ENCODE measurements at places on chromosomes 13 and 19.

DNA sequence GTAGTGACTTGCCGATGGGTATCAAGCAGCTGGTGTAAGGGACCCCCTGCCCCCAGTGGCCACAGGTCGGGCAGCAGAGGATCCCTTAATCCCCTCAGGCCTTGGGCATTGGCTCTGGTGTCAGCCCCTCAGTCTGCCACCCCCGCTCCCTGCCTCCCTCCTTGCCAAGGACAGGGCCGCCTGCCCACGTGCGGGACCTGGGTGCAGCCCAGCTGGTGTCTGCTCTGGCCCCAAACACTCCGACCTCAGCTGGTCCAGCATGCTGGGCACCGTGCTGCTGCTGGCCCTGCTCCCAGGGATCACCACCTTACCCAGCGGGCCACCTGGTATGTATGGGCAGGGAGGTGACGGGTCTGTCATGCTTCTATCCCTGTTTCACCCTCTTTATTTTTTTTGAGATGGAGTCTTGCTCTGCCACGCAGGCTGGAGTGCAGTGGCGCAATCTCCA lies at the start of gene TGFBR3L:
Gene TGFBR3L (plus strand): TSS at position 233 of the 448 bp plus-strand sequence.
- DNase-seq = no peak

GRCh38 chr19:46573679-46574498 lies 27.2 kb upstream of the CALM3 start:
- DNase-seq = no peak

DNA sequence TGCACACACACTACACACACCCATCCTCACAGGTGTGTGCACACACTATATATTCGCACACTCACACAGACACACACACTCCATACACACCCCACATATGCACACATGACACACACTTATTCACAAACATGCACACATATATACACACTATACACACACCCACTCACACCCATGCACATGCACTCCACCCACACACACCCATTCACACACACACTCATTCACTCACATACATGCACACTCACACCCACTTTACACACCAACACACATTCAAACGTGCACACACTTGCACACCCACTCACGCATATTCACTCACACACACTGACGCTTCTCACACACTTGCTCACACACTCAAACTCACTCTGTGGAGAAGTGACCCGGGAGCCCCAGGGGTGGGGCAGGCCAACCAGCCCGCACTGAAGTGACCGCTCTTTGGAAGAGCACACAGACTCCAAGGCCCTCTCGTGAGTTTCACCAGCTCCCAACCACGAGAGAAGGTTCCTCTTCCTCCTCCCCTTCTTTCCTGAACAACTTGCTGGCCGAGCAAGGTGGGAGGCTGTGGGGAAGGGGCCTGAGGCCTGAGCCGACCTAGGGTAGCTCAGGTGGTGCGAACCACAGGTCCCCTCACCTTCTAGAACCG lies 86.1 kb upstream of the TM9SF2 start:
- no peak for DNase-seq

- no peak for DNase-seq
Observed at GRCh38 chr13:78198821-78199220, 280.2 kb upstream of the EDNRB start.

DNA sequence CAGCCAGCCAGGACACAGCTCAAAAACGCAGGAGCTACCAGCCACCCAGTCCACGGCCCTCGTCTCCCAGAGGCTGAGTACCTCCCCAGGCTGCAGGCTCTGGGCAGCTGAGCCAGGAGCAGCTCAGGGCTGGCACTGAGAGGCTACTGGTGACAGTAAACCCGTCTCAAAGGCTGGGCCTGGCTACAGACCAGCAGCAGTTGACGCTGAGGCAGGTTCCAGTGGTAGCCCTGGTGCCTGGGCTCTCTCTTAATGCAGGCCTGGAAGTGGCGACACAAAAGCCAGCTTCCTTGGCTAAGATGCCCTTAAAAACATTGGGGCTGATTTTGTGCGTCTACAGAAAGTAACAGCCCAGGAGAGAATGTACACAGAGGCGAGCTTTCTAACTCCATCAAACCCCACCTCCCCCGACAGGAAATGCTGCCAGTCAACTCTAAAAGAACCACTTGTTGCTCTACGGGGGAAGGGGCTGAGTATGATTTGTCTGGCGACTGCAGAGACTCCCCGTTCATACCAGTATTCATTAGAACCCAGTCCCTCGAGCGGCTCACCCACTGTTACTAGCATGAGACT lies 126.3 kb downstream of the STK24 start:
- DNase-seq = no peak

- peak; percentile 2 for DNase-seq
Observed at GRCh38 chr13:28117689-28118377, 17.5 kb upstream of the FLT3 start.

- DNase-seq = no peak
Observed at GRCh38 chr13:31093145-31093885, 68.4 kb downstream of the HSPH1 start.

GRCh38 chr19:54307389-54308020 lies 5.5 kb downstream of the LILRA5 start:
- DNase-seq = no peak

DNA sequence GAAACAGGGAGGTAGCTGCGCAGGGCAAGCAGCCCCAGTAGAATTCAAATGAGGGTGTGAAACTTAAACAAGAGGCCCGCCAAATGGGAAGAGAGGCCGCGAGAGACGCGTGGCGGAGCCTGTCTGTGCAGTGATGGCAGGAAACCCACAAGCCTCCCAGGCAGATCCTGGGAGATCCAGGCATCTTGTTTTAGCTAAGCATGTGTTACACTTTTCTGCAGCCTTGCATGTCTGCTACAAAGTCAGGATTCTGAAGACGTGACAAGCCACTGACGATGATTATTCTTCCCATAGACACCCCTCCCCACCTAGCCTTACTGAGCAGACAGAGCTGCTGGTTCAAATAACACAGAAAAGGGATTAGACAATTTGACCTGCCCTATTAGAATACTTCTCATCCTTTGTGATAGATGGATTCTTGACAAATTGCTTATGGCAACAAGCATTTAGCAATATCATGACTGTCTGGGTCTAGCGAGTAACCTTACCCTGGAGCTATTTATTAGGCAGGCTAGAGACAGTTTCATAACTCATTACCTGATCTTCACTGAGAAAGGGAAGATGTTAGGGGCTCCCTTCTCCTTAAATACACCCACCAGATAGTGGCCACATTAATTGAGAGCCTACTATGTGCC lies 185.2 kb upstream of the IRS2 start:
- no peak for DNase-seq

GRCh38 chr13:52644108-52644507 lies 1.9 kb downstream of the HNRNPA1L2 start:
- no peak for DNase-seq

- no peak for DNase-seq
Observed at GRCh38 chr13:112759827-112760226, 70.0 kb downstream of the ATP11A start.

GRCh38 chr19:38172001-38172400 lies 52.0 kb downstream of the DPF1 start:
- DNase-seq = no peak

DNA sequence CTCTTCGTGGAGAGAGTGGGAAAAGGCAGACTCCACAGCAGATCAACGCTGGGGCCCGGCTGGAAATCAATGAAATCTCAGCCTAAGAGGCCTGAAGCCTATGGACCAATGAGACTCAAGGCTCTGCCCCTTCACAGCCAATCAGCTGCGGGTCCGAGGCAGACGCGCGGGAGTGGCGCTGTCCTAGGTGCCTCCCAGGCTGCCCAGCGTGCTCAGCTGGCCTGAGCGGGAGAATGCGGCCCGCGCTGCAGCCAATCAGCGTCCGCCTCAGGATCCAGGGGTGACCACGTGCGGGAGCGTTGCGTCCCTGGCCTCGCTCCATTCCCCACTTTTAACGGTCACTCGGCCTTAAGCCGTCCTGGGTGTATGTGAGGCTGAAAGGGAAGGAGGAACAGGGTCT lies at the start of gene ZBTB32:
Gene ZBTB32 (plus strand): TSS at position 341 of the 400 bp plus-strand sequence. CDS start 10,069 bp downstream, outside the sequence.
- no peak for DNase-seq

GRCh38 chr13:39685652-39686051 lies 30.2 kb downstream of the COG6 start:
- no peak for DNase-seq

GRCh38 chr13:52003541-52003940 lies 7.7 kb downstream of the ATP7B start:
- DNase-seq = no peak

- DNase-seq = peak; percentile 89
Observed at GRCh38 chr13:112733112-112733511, 43.3 kb downstream of the ATP11A start.

DNA sequence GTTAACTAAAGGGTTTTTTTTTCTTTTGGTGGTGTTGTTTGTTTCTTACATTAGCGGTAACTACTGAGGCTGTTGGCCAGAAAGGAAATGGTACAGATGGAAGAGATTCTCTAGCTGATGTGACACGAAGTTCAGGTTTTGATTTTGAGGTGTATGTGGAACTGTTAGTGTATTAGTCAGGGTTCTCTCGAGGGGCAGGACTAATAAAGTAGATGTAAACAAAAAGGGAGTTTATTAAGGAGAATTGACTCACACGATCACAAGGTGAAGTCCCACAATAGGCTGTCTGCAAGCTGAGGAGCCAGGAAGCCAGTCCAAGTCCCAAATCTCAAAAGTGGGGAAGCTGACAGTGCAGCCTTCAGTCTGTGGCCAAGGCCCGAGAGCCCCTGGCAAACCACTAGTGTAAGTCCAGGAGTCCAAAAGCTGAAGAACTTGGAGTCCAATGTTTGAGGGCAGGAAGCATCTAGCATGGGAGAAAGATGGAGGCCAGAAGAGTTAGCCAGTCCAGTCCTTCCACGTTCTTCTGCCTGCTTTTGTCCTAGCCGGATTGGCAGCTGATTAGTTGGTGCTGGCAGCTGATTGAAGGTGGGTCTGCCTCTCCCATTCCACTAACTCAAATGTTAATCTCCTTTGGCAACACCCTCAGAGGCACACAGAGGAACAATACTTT lies 577.6 kb downstream of the EFNB2 start:
- no peak for DNase-seq

- DNase-seq = no peak
Observed at GRCh38 chr13:41970918-41971317, 10.0 kb upstream of the VWA8 start.

GRCh38 chr13:57918913-57919312 lies 287.4 kb downstream of the PCDH17 start:
- no peak for DNase-seq

DNA sequence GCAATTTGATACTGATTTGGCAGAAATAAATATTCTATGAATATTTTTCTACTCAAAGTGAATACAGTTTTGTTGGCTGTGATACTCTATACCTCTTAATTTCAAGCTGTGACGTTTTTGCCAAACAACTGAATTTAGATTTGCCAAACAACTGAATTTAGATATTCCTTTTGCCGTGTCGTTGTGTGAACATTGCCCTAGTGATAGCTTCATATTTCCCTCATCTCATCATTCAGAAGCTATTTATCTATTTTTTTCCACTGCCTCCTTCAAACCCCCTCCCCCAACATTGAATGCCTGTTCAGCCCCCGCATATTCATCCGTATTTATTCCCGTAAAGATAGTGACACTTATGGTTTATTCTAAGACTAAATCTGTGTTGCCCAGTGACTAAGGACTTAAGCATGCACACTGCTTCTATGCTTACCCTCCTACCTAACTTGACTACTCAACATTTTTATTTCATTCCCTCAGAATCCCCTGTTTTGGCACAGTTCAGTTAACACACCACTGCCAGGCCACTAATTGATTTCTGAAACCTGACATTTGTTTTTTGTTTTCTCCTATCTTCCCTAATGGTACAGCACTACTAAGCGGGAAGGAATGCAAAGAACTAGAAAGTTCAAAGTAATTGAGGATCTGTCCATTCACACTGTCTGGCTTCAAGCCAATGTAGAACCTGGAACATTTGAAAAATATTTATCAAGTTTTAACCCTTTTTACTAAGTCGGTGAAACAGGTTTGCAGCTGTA lies 2.8 kb upstream of the KLF5 start:
- DNase-seq = peak; percentile 62

GRCh38 chr19:36489920-36490415 lies 607 bp upstream of the ZNF566 start:
- peak; percentile 100 for DNase-seq

DNA sequence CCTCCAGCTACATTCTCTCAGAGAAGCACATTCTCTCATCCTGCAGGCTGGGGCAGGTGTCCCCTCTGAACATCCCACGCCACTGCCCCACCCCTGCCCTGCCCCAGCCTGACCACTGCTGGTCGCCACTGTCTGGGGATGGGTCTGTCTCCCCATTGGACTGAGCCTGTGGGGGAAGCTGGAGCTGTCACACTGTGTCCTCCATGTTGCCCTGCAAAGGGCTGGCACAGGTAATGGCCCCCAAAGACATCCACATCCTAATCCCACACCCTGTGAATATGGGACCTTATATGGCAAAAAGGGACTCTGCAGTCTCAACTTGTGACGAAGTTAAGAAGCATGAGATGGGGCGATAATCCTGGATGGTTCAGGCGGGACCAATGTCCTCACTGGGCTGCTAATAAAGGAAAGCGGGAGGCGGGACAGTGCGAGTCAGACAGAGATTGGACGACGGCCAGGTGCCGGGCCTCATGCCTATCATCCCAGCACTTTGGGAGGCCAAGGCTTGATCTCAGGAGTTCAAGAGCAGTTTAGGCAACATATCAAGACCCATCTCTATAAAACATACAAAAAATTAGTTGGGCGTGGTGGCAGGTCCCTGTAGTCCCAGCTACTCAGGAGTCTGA lies 9.1 kb downstream of the AP2S1 start:
- no peak for DNase-seq

GRCh38 chr13:62839338-62839737 lies 1423.7 kb upstream of the PCDH20 start:
- no peak for DNase-seq

GRCh38 chr13:112976526-112976925 lies 7.5 kb downstream of the MCF2L start:
- no peak for DNase-seq

GRCh38 chr19:42075616-42076379 lies at the start of gene ZNF574:
ZNF574 (plus strand) TSS chr19:42076166; CDS start chr19:42078607, 2,441 bp downstream.
- DNase-seq = peak; percentile 99

DNA sequence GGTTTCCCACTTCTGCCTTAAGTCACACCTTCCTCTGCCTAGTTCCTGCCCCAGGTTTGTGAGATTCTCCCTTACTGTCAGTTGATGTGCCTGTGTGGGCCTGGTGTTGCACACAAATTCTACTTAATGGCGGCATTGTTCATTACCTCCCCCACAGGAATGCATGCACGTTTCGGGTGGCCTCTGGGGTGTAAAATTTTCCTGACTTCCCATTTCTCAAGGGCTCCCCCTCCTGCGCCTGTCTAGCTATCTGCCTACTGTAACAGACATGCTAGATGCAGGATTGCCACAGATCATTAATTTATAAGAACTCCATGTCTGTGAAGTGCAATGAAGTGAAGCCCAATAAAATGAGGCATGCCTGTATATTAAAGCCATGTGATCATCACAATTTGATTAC lies 1466.3 kb downstream of the PCDH9 start:
- no peak for DNase-seq

GRCh38 chr19:39254531-39255345 lies 6.1 kb upstream of the IFNL4 start:
- DNase-seq = no peak

GRCh38 chr13:21759463-21759862 lies 88.6 kb downstream of the FGF9 start:
- DNase-seq = no peak

GRCh38 chr19:12485052-12485416 lies 418 bp upstream of the ZNF709 start:
- DNase-seq = no peak
